ENCODE measurements at places on chromosomes 7 and 10.

- no peak for DNase-seq
Measured at GRCh38 chr10:26432938-26433337, 5.2 kb upstream of the APBB1IP start.

- DNase-seq, result no peak
Measured at GRCh38 chr7:2517026-2517425, 2.5 kb upstream of the LFNG start.

DNA sequence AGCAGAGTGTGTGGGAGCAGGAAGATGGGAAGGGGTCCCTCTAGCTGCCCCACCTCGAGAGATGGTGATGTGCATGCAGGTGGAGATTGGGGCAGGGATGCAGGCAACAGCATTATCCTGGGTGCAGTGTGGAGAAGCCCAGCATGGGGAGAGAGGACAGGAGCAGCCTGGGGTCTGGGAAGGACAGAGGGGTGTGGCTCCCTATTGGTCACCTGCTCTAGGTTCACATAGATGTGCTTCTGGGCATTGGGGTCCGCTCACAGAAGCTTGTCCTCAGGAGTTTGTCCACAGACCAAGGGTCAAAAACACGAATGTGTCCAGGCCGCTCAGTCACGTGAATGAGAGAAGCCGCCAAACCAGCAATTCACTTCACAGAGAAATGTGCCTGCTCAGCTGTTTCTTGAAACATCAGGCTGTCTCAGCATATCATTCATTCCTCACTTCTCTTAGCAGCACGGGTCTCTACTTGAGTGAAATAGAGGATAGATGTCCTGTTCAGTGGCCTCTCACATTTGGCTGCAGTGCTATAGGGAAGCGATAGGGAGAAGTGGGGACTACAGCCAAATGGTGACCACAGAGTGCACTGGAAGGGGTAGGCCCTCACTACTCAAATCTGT lies 11.5 kb upstream of the SLC29A3 start:
- DNase-seq, result no peak

DNA sequence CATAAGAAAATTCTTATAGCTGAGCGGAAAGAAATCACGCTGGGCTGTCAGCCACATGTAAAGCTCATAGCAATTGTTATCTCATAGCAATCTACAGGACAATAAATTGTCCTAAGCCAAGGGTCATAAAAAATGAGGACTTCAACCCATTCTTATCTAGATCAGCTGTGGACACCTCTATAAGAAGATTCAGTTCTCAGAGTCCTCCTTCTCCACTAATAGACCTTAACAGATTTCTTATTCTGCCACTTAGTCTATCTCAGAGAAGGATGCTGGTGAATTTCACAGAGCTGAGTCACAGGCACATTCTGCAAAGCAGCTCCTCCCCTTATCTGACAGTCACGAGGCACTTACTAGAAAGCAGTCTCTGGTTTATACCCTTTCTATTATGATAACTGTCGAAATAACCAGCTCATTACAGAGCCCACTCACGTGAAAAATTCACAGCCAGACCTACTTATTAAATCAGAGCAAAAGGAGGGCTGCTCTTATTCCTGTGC lies 185.3 kb upstream of the PCLO start:
- peak; percentile 61 for DNase-seq

- no peak for DNase-seq
Measured at GRCh38 chr10:1939016-1939415, 201.7 kb upstream of the ADARB2 start.

GRCh38 chr7:112023786-112024185 lies 182.4 kb downstream of the DOCK4 start:
- DNase-seq, result no peak

DNA sequence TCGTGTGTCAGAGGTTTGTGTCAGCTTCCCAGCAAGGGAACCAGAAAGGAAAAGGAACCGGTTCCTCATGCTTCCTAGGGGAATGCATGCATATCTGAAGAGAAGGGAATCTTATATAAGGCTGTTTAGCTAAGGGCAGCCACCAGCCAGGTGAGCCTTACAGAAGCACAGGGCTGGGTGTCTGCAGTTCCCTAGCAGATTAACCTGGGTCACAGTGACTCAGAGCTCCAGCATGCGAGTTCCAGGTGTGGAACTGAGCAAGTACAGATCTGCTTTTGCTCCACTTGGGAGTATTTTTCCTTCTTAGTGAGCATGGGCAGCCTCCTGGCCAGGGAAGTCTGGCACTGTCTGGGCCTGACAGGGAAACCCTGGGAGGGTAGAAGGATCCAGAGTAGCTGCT lies 957 bp upstream of the ANKRD2 start:
- peak; percentile 57 for DNase-seq

GRCh38 chr7:79272066-79272669 lies 181.3 kb downstream of the MAGI2 start:
- no peak for DNase-seq

DNA sequence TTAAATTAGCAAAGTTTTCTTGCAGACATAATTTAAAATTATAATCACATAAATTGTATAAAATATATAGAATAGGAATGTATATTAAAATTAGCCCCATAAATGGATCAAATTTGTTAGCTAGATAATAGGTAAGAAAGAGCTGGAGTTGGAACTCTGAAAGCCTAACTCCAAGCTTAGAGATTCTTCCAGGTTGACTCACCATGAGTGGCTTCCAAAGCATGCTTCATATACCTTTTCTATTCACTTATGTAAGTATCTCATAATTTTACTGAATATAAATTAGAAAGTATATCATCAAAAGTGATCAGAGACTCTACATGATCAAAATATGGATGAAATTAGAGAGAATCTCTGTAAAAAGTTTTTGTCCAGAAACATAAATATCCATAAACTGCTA lies 320.7 kb upstream of the MAGI2 start:
- DNase-seq, result no peak

- DNase-seq, result peak; percentile 32
Measured at GRCh38 chr7:87152897-87153641, 816 bp downstream of the DMTF1 start.
